ENCODE measurements at places on chromosomes 16 and 17.
A peak's percentile ranks its signal among the peaks of the same experiment; 100 is the strongest.

- DNase-seq: no peak
Measured at GRCh38 chr16:81357711-81358260, 43.0 kb downstream of the GAN start.

DNA sequence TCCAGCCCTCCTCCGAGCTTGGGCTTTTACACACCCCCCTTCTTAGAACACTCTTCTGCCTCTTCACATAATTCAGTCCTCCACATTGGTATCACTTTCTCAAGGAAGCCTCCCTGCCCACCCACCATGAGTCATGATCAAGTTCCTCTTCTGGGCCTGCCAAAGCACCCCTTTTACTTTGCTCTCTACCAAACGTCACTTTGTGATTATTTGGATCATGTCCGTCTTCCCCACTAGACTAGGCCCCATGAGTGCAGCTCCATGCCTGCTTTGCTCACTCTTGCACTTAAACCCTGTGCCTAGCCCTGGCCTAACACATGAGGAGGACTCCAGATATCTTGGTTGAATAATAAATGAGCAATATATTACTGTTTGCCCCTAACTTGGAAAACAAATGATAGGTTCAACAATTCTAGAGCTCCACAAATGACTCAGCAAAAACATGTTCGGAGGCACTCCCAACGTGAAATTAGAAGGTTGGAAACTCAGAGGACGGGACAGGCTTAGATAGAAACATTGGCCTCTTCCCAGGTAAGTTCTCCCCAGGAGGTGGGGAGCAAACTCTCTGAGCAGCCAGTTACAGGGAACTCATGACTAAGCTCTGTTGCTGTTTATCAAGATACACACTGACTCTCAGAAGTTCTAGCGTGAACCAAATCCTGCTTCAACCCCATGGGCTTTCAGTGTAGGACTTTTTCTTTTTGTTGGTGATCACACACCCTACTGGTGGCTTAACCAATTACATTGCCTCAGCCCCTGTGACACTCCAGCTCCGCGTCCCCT, 28.3 kb downstream of the G6PC1 start:
- DNase-seq: no peak

GRCh38 chr17:13920413-13920812, 148.9 kb upstream of the COX10 start:
- no peak for DNase-seq

GRCh38 chr16:73945631-73946030, 351.0 kb upstream of the PSMD7 start:
- no peak for DNase-seq

DNA sequence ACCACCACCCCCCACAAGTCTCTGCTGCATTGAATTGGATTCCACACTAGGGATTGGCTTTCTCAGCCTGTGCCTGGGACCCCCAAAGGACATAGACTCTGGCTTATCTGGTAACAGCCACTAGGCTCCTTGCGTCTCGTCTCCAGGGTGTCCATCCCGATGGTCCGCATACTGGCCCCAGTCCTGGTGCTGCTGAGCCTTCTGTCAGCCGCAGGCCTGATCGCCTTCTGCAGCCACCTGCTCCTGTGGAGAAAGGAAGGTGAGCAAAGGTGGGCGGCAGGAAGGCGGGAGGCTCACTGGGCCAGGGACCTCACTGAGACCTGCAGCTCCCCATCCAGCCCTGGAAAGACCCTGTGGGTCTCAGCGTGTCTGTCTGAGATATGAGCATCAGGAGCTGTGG, 8.1 kb downstream of the CD300LG start:
- DNase-seq: no peak

GRCh38 chr17:29007860-29008455, 2.1 kb upstream of the SEZ6 start:
- no peak for DNase-seq

- no peak for DNase-seq
Measured at GRCh38 chr17:14037453-14037852, 31.9 kb upstream of the COX10 start.

DNA sequence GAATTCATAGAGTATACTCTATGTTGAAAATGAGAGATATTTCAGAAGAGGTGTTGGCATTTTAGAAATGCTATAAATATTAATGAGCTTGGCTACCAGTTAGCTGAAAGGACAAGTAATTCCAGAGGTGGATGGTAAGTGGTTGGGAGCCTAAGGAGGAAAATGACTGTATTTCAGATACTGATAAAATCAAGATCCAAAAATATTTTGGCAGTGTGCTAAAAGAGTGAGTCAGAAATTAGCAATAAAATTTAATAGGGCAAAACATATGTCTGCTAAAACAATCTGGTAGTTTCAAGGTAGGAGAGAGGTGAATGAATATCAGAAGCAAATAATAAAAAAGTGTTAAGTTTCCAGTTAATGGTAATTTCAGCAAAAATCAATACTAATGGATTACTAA, 1287.9 kb downstream of the CDH8 start:
- DNase-seq: no peak

- no peak for DNase-seq
Measured at GRCh38 chr17:80441133-80441578, 26.2 kb downstream of the ENDOV start.

DNA sequence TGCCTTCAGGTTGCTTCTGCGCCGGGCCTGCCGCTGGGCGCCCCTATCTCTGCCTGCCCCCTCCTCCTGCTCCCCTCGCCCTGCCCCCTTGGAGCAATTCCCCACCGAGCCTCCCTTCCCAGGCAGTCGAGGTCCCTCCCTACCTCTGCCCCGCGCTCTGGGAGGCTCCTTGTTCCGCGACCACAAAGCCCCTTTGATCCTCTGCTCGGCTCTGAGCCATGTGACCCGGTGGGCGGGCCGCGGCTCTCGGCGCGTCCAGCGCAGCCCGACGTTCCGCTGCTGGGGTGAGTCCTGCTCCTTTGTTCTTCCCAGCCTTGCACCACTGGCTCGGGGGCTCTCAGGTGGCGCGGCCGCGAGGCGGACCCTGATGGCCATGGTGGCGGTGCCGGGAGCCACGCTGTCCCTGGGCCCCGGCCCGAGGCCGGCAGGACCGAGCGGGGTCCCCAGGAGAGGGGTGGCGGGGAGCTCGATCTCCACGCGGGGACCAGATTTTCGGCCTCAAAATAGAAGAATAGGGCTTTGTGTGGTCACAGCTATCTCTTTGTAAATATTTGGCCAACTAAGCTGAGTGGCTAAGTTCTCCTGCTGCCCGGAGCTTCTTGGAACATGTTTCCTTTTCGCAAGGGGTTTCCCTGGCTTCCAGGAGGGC, 310.6 kb downstream of the SEC14L1 start:
- no peak for DNase-seq

DNA sequence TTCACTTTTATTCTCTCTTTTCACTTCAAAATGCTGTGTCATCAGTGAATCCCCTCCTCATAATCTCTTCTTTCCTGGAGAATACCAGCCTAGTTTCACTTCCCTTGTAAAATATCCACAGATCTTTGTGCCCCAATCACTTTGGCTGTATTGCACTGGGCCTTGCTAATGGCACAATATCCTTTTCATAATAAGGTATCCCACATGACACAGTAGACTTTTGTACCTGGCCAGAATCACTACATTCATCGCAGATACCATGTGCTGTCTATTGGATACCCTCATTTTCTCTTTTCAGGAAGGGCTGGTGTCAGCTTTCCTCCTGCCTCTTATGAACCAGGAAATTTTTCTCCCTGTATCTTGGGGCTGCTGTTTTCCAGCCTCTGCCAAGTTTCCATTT, 25.7 kb upstream of the TOX3 start:
- no peak for DNase-seq

DNA sequence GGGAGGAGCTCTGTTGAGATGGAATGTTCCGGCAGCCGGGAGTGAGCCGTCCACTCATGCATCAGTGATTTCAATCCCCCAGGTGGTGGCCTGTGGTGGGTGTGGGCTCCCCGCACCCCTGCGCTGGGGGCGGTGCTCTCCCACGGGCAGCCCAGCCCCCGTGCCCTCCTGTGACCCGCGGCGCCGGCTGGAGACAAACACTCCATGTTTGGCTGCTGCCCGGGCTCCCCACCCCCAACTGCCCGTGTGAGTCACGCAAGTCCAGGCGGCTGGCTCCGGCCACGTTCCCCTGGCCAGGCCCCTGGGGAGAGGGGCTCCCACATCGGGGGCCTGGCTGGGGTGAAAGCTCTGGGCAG, 29.4 kb downstream of the CACNA1H start:
- no peak for DNase-seq

DNA sequence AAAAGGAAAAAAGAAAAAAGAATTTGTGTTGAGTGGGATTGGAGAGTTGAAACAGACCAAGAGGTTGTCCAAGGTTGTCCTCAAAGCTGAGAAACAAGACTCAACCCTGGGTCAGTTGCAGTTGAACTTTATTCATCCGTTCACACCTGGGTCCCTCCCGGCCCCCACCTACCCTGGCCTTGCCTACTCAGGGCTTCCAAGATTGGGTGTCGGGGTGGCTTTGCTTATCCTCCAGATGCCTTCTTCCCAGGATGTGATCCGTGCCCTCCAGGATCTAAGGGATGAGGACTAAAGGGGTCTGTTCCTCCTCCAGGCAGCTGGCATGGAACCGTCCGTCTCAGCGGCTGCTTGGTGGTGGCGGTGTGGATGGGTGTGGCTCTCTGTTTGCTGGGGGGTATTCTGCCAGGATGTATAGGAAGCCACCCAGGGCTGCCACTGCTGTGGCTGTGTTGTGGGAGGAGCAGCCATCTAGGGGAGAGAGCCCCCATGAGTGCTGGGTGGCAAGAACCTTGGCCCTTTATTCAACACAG, 10.3 kb upstream of the NAGPA start:
- DNase-seq: no peak

DNA sequence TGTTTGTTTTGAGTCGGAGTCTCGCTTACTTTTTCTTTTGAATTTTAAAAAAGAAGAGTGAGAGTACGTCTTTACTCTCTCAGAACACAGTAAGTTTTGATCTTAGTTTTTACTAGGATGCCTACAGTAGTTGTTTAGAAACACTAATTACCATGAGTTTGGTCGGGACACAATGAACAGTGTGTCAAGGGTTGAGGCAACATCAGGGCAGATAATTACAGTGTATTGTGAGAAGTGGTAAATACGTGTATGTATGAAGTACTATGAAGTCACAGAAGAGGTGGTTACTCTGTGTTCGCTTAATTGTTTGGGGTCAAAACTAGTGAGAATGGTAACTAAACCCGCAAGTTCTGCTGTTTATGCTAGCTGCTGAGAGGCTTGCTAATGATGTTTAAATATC, 18.2 kb downstream of the PAFAH1B1 start:
- DNase-seq: no peak

- DNase-seq: no peak
Measured at GRCh38 chr17:6592173-6592572, 35.8 kb upstream of the PITPNM3 start.

- DNase-seq: no peak
Measured at GRCh38 chr16:87263418-87264052, 53.7 kb downstream of the C16orf95 start.

- no peak for DNase-seq
Measured at GRCh38 chr16:77711775-77712174, 10.5 kb upstream of the NUDT7 start.

- DNase-seq: peak; percentile 91
Measured at GRCh38 chr17:63150994-63151464, 185.0 kb downstream of the TANC2 start.

DNA sequence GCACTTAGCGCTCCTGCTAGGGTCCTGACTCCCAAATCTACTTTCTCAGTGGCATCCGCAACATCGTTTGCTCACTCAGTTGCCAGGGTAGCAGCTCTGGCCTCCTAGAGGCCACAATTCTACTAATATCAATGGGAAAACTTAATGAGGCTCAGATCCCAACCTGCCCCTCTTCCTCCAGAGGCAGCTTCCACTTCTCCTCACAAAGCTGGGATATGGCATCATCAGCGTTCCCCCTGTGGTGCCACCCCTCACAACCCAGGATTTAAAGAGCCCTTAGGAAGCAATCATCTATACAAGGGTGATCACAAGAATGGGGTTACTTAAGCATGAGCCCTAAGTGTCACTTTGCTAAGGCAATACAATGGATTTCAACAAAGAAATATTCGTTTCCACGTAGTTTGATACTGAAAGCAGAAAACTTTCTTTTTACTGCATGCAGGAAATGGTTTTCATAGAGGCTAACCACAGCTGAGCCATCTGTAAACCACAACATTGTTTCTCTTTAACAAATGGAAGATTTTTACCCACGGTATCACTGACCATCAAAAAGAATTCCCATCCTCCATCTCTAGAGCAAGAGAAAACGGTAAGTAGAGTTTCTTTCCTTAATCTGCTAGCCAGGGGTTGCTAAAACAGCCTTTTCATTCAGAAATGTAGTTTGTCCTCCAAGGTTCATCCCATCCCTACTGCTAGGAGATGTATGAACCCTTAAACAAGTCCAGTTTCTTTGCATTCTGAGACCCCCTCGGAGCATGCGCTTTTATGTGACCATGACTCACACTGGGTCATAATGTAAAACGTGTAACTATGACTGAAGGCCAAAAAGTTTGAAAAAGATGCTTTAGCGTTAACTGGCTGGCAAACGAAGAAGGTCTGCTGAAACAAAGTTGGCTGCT, 68.3 kb upstream of the BCAR1 start:
- no peak for DNase-seq

All from DMS 273 treated with DMSO at 0.1 percent for 48 hours (cell line).